ENCODE measurements at places on chromosomes 4 and X.
A peak's percentile ranks its signal among the peaks of the same experiment; 100 is the strongest.

GRCh38 chr4:135921081-135921480, 1611.2 kb downstream of the PCDH18 start:
- no peak for DNase-seq

GRCh38 chrX:128653524-128654060, 601.4 kb upstream of the ACTRT1 start:
- no peak for DNase-seq

GRCh38 chr4:3871181-3871852, 105.1 kb downstream of the ADRA2C start:
- DNase-seq: peak; percentile 18

- DNase-seq: no peak
These were observed 64.0 kb downstream of the ACOX3 start for GRCh38 chr4:8376361-8377102.

- peak; percentile 2 for DNase-seq
These were observed 89.7 kb downstream of the OPHN1 start for GRCh38 chrX:68343551-68343950.

GRCh38 chr4:38964942-38965775, 67.0 kb downstream of the TMEM156 start:
- no peak for DNase-seq

DNA sequence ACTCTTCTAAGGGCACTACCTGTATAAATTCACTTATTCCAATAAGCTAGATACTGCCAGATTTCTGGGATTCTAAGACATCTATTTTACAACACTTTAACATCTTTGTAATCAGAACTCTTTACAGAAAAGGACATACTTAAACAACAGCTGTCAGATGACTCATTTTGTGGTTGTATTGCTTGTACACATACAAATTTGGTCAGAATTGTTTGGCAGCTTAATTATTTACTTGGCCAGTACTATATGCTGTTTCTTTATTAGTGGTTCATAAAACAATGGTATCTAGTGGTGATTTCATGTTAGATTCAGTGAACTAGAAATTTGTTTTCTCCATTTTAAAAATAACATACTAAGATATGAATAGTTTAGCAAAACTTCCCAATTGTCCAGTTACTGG, 27.2 kb downstream of the PALLD start:
- peak; percentile 72 for DNase-seq

GRCh38 chr4:27412613-27413012, 552.0 kb downstream of the STIM2 start:
- DNase-seq: no peak

DNA sequence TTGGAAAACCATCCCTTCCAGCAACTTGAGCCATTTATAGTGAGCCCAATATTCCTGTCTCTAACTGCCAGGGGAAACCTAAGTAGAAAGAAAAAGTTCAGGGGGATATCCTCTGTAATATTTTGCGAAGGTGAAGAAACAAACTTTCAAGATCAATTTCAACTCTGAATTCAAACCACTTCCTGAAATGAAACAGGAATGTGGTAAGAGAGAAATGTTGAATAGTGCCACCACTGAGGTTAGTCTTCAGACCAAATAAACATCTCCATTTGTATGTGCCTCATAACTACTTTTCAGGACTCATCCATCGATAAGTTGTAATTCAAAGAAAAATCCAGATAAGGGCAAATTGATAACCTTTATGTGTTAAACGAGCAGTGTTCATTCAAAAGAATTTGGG, 128.7 kb downstream of the GABRB1 start:
- no peak for DNase-seq

GRCh38 chr4:24849756-24850155, 54.4 kb downstream of the SOD3 start:
- DNase-seq: no peak

GRCh38 chr4:15893962-15894361, 44.6 kb downstream of the FGFBP1 start:
- DNase-seq: peak; percentile 94

- DNase-seq: no peak
These were observed 133.6 kb upstream of the IL15 start for GRCh38 chr4:141502755-141503154.

DNA sequence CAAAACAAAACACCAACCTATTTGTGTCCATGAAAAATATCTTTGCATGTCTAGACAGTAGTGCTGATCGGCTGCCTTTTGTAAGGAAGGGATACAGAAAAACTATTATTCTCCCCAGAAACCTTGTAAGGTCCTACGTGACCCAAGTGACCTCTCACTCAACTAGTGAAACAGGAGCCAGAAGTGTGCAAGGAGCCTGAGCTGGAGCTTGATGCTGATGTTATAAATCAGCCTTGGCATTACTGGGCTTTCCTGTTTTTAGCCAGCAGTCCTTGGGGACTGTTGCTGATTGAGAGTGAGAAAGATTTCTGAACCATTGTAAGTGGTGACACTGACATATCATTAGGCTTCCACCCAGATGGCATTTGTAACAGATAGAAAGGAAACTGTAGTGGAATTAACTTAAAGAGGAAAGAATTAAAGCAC, 100.8 kb upstream of the LIMCH1 start:
- DNase-seq: peak; percentile 26

DNA sequence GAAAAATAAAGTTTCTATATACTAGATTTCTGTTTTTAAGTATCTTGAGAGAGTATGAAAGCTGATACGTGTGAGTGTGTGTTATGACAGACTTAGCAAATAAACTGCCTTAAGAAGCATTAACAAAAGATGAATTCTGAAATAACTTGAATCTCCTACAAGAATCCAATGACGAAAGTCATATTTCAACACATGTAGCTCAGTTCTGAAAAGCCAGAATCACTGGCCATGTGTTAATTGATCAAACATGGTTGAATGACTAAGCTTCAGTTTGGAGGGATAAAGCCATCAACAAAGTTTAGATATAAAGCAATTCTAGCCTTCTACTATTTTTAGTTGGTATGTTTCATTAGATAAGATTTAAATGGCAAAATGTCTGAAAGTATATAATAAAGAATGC, 88.5 kb upstream of the ETNPPL start:
- DNase-seq: no peak
